Left lung (tissue), 14 donors: ENCODE measurements at places on chromosomes 12 and 14. TPM values are rescaled to one million over a fixed set of nuclear protein-coding genes. Genes with fewer than 3 reads are reported as not detected.

BTBD6 gene
- 45.4 TPM for total RNA-seq

RNF212B gene
- not detected for total RNA-seq

MMP14 gene
- 201 TPM for total RNA-seq

SLC39A5 gene
- total RNA-seq, result not detected

TSHR gene
- total RNA-seq, result 0.15 TPM

DNA sequence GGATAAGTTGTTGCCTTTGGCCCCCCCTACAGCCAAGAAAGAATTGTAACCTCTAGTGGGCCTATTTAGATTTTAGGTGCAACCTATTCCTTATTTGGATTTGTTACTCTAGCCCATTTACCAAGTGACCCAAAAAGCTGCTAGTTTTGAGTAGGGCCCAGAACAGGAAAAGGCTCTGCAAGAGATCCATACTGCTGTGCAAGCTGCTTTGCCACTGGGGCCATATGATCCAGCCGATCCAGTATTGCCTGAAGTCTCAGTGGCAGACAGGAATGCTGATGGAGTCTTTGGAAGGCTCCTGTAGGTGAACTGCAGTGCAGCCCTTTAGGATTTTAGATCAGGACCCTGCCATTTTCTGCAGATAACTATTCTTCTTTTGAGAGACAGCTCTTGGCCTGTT, 12.9 kb upstream of the GTF2A1 start:
- no peak for DNase-seq

DNA sequence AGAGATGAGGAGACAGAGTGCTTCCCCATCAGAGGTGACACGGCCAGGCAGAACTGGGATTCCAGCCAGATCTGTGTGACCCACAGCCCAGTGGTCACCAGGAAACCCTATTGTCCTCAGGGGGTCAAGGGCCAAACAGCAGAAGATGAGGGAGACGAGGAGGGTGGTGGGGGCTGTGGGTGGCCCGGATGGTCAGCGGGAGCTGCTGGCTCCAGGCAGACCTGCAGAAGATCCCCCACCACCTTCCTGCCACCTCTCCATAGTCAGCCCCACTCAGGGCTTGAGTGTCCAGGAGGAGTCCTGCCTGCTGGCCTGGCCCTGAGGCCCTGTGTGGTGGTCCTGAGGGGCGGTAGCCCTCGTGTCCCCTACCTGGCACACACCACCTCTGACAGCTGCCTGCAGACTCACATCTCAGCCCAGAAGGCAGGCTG, 136.8 kb downstream of the CALM1 start:
- no peak for DNase-seq

- no peak for DNase-seq
Measured at GRCh38 chr14:59961518-59962062, 41.6 kb downstream of the LRRC9 start.

- DNase-seq, result peak; percentile 92
Measured at GRCh38 chr12:113184900-113185179, 438 bp downstream of the DDX54 start.

DNA sequence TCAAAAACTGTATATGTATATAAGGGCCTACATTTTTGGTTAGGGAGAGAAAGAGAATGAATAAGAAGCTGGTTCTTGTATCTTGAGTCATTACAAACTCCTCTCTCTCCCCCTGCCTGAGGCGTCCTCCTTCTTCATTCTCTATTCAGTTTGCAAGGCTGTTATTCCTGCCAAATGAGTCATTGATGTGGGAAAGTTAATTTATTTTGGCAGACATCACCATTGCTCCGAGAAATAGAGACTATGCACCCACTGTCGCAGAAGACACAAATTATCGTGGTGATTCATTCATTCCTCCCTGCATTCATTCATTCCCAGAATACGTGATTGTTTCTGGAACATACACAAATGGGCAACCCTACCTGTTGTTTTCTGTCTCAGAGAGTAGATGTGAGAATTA, 112.5 kb upstream of the MED13L start:
- DNase-seq, result no peak

DNA sequence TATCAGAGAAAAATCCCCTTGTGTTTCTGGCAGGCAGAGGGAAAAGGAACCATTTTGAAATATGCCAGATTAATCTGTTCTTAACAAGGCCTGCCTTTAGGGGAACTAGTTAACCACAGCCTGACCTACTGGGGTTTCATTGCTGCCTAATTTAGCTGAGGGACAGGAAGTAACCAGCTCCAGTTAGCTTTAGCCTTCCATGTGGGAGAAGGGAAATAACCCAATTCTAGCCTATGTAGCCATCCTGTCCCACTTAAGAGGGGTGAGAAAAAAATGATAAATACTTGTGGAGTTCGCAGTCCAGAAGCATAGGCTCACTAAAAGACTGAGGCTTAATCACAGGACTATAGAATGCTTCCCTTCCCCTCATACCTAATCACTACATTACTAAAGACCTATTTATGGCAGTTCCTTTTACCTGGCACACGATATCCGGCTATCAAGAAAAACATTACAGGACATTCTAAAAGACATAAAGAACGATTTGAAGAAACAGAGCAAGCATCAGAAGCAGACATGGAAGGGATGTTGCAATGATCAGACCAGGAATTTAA, 22.8 kb downstream of the COX8C start:
- DNase-seq, result no peak

- DNase-seq, result no peak
Measured at GRCh38 chr12:45075587-45076282, 24.8 kb upstream of the DBX2 start.

DNA sequence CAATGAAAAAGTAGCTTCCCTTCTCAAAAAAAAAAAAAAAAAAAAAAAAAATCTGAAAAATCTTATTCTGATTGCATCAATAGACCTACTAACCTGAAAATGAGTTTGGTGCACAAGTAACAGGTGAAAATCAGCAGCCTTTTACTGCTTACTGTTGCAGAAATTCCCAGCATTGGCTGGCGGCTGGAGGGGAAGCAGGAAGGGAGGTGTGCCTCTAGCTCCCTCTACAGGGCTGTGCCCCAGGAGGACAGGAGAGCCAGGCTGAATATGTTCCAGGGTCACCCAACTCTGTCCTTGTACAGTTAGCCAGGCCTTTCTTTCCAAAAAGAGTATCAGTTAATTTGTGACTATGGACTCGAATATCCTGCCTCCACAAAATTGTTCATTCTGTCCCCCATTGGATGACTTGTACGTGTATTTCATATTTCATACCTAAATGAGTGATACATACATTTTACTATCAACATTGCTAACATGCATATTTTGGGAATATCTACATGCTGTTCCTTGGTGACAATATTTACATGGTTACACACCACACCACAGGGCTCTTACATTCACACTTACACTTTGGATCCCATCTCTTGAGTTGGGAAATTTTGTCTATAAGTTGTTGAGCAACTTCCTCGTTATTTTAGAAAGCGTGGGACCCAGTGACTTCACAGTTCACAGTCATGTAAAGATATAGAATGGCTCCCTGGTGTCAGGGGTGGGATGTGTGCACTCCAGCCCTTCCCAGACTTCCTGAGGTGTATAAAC, 124.8 kb downstream of the SAMD4A start:
- DNase-seq, result peak; percentile 55

DNA sequence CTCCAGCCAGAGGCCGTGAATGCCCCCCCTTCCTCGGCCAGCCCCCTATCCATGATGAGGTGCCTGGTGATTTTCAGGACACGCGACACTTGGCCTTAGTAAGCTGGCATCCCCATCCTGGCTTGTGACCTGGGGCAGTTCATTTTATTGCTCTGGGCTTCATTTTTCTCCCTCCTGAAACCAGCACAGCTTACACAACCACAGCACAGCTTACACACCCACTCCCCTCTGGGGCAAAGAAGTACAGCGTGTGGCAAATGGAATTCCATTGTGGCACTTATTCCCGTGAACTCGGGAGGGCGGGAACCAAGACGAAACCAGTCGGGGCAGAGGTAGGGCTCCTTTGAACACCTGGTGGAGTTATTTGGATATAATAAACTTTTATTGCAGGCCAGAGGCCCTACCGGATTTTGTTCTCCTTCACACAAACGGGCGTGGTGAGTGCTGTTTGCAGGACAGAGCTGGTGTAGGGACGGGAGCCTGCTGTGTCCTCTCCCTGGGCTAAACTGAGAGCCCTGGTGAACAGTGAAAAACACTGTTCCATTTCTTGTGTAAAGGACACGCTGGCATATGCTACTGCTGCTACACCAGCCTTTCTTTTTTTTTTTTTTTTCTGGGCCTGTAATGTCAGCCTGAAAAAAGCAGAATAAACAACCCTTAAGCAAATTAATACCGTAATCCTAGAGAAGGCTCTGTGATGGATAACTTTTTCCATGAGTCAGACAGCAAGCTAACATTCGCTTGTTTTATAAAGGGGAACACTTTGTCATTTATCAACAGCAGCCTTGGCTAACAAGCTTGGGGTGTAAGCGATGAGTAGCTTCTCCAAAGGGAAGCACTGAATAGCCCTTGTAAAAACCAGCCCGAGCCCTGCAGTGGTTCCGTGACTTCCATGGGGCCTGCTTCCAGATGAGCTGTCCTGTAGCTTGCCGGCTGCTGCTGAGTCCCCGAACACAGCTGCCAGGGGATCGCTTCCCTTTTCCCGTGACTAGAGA, 29.3 kb downstream of the CD9 start:
- peak; percentile 76 for DNase-seq

- DNase-seq, result no peak
Measured at GRCh38 chr14:67441256-67441655, 29.3 kb upstream of the PLEK2 start.

- DNase-seq, result no peak
Measured at GRCh38 chr14:59836116-59836515, 34.5 kb downstream of the RTN1 start.
